ENCODE measurements at places on chromosomes 16 and 17. TPM values are rescaled to one million over a fixed set of nuclear protein-coding genes. Genes with fewer than 3 reads are reported as not detected.

TP53TG3 gene
- not detected for total RNA-seq

GRCh38 chr17:62911114-62911513 lies 54.9 kb upstream of the TANC2 start:
- DNase-seq = no peak

GRCh38 chr16:56199164-56199563 lies 7.9 kb downstream of the GNAO1 start:
- no peak for DNase-seq

- no peak for DNase-seq
Measured at GRCh38 chr17:75759457-75759856, 5.5 kb downstream of the GALK1 start.

DNA sequence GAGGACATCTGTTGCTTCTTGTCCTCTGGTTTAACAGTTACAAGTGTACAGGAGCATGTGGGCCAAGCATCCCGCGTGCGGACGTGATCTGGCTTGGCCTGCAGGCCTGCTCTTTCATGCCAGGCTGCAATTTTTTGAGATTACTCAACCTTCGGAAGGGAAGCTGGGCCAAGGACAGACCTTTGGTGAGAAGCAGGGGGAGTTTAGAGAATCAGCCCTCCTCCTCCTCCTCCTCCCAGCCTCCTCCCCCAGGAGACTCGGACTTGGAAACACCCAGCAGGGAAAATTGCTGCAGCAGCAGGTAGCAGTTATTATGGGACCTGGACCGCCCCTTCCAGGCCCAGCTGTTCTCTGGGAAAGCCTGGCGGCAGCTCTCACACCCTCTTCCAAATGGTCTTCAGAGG lies 5.1 kb upstream of the KLHL36 start:
- DNase-seq = no peak

DNA sequence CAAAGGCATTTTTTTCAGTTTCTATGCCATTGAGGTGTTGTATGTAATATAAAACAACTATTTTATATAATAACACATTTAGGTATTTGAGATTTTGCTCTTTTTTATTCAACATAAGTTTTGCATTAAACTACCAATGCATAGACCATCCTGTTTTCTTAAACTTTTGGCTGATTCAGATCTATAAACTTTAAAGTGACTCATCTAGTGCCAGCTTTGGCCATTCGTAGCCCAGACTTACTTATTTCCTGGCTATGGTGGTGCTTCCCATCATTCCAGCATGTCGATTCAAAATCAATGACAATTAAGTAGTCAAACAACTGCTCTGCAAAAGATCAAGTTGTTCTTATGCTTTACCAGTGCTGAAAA lies 3.1 kb downstream of the ERI2 start:
- no peak for DNase-seq

DNA sequence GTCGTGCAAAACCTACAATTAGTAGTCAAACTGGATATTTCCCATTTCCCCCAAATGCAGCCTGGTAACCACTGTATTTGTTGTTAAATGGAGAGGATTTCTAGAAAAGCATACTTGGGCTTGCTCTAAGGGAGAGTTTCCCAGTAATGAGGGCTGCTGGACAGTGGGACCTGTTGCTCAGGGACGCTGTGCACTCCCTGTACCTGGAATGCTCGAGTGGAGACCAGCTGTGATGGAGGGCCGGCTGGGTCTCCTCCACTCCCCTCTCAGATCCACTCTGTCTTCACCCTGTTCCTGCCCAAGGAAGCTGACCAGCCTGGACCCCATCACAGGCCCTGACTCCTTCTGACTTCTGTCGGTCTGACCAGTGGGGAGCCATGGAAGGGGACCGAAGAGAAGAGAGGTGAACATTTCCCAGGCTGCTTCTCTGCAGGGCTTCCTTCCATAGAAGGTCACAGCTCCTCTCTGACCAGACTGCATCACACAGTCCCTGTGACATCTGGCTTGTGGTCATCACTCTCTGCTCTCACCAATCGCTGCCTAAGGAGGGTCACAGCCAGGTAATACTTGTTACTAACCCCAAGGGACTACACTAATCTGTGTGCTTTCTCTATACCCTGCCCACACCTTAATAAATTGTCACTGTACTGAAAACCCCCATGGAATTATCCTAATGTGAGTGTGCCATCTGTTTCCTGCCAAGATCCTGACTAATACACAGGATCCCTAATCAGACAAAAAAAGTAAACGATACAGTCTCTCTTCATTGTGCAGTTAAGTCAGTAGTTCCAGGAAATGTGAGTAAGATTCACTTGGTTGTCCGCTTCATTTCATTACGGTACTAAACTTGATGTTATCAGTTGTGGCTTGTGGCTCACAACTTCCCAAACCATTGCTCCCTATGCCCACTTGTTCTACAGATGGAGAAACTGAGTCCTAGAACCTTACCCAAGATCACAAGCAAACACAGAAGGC lies 102.4 kb downstream of the CCT6B start:
- no peak for DNase-seq

ITPRIPL2 gene
- 5.4 TPM for total RNA-seq

DNA sequence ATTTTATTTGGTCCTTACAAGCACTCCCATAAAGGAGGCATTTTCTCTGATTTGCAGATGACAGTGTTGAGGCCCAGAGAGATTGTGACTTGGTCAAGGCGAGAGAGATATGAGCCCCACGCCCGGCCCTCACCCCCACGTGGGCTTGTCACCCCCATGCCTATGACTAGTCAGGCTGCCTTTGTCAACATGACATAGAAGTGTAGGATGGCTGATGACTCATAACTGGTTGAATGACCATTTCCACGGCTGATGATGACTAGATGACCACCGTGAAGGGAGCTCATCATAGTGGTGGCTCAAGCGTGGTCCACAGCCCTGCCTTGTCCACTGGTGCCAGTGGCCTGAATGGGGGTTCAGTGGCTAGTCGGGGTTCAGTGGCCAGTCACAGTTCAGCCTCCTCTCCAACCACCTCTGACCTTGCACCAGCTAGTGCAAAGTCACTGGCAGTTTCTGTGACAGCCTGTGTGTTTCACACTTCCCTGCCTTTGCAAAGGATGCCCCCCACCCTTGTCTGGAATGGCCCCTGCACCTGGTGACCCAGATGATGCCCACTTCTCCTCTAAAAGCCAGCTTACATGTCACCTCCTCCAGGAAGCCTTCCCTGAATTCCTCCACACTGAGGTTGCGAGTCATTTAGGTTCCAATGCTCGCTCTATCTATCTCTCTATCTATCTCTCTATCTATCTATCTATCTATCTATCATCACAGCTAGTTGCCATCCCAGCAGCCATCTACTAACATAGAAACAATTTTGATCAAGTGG lies 3.8 kb upstream of the WSCD1 start:
- DNase-seq = no peak

DNA sequence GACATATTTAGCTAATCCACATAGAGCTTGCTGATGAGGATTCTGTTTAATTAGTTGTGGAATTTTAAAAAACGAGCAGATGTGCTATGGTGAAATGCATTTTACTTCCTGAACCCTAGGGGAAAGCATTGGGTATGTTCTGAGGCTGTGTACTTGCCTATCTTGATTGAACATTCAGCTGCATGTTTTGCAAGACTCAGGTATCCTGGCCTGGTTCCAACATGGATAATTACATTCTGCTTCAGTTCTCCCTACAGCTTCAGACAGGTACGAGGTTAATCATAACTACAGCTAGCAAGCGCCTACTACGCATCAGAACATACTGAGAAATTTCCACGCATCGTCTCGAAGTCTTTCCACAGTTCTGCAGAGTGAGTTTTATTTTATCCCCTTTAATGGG lies 77.0 kb downstream of the HS3ST2 start:
- DNase-seq = no peak

DNA sequence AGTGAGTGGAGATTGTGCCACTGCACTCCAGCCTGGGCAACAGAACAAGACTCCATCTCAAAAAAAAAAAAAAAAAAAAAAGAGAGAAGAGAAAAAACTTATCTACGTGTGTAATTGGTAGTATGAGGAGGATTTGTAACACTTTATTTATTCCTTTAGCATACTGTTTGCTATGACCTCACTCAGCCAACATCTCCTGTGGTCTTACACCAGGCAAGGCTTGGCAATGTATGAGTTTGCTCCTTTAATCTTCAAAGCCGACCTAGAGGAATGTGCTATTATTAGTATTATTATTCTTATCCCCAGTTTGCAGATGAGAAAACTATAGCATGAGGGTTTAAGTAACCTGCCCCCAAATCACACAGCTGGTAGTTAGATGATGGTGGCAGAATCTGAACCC lies 35.8 kb upstream of the HAPSTR1 start:
- no peak for DNase-seq

C17orf78 gene
- not detected for total RNA-seq

COX6A2 gene
- total RNA-seq = not detected

EPOP gene
- total RNA-seq = 8.0 TPM

ARMC5 gene
- 5.4 TPM for total RNA-seq

- no peak for DNase-seq
Measured at GRCh38 chr16:87178977-87179376, 138.2 kb downstream of the C16orf95 start.

DNA sequence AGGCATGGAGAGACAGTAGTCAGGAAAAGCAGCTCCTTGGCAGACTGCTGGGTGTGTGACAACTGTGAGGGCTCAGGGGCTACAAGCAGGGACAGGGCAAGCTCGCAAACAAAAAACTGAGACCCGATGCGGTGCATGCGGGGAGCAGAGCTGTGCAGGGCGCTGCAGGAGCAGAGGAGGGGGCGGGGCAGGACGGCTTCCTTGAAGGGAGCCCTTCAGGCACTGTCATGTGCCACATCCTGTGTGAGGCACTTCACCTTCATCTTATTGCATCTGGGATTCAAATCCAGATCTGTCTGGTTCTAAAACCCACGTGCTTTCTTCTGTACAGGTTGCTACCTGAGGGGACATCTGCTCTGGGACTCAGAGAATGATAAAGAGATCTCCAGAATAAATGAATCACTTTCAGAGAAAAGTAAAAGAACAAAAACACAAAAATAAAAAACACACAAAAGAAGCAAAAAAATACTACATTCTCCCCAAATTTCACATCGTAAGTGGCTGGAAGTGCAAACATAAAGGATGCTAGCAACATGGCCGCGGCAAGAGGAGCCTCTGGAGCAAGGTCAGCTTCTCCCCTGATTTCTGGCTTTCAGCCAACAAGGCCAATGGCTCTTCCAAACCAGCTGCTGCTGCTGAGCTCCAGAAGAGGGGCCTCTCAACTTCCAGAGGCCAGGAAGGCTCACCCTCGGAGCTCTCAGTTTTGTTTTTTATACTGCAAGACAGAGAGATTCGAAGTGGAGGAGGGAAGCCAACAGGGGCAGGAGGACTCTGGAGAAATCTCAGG lies 14.2 kb downstream of the LYRM9 start:
- DNase-seq = no peak

DNA sequence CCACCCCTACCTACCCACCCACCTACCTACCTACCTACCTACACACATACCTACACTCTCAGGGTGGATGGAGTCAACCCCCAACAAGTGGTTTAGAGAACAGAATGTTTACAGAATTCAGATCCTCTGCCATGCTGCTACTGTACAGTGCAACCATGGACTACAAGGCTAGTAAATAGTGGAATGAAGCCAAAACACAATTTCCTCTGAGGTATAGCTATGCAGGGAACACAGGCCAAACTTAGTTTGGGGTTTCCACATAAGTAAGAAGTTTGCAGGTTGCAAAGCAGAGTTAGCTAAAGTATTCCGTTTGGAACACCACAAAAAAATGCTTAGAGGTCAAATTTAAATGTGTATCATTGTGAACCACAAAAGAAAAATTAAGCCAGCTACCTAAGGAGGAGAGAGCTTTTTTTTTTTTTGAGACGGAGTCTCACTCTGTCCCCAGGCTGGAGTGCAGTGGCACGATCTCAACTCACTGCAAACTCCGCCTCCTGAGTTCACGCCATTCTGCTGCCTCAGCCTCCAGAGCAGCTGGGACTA lies 2.7 kb upstream of the AP1G1 start:
- DNase-seq = no peak

DNA sequence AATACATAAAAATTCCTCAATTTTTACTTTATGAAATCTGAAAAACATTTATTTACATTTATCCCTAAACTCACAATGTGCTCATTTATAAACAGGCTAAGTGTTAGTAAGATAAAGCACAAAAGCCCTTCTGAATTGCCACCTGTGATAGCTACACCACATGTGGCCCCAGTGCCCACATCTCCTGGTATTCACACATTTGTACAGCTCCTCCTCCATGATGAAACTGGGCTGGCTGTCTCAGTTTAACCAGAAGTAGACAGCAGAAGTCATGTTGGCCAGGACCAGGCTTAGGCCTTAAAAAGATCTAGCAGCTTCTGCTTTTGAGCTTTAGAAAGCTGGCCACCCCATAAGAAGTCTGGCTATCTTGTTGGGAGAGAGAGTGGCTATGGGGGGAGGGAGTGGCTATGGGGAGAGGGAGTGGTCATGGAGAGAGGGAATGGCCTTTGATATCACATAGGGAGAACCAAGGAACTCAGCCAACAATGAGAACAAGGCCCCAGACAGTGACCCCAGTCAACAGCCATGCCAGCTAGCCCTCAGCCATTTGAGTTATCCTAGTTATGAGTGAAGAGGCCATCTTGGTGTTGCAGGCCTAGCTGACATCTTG lies 47.4 kb downstream of the CEP95 start:
- DNase-seq = no peak

GRCh38 chr16:3175157-3176093 lies 12.6 kb upstream of the OR1F1 start:
- DNase-seq = peak; percentile 53

GRCh38 chr16:8138666-8139065 lies 451.6 kb downstream of the TMEM114 start:
- DNase-seq = no peak

- DNase-seq = no peak
Measured at GRCh38 chr17:40960144-40960543, 6.6 kb downstream of the KRT39 start.

- DNase-seq = peak; percentile 15
Measured at GRCh38 chr16:75559564-75560372, 3.7 kb upstream of the TMEM231 start.

DNA sequence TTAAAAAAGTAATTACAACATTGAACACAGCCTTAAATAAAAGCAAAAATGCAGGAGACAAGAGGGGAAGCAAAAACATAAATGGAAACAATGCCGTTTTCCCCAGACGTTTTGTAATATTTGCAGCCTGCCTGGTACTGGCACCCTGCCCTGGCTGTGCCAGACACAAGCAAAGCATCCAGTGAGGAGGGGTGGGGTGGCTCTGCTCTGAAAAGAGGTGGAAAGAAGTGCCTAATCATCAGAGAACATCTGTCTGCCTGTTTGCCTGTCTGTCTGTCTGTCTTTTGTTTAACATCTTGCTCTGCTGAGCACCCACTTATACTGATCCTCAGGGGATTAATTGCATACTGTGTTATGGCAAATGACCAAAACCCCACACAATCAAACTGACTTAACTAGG lies 62.7 kb downstream of the C16orf82 start:
- no peak for DNase-seq

C16orf95 gene
- 4.8 TPM for total RNA-seq

DNA sequence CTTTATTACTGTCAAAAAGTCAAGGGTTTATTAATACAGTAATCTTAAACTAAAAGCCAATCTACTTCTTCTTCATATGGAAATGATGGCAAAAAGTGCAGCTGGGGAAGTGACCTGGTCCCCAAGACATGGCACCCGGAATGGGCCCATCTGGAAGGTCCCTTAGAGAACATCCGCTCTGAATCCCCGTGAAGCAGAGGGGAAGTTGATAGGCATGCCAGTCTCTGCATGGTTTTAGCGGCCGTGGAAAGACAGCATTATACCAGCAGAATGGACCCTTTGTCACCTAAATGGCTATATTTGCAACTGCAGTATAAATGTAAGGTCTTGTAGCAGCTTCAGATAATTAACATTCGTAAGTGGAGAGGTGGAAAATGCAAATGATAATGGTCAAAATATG lies 32.4 kb downstream of the COTL1 start:
- DNase-seq = no peak

SPSB3 gene
- 53.4 TPM for total RNA-seq

MGAT5B gene
- 6.0 TPM for total RNA-seq
